HT1080 (cell line): ENCODE measurements at places on chromosomes 1 and 21.

DNA sequence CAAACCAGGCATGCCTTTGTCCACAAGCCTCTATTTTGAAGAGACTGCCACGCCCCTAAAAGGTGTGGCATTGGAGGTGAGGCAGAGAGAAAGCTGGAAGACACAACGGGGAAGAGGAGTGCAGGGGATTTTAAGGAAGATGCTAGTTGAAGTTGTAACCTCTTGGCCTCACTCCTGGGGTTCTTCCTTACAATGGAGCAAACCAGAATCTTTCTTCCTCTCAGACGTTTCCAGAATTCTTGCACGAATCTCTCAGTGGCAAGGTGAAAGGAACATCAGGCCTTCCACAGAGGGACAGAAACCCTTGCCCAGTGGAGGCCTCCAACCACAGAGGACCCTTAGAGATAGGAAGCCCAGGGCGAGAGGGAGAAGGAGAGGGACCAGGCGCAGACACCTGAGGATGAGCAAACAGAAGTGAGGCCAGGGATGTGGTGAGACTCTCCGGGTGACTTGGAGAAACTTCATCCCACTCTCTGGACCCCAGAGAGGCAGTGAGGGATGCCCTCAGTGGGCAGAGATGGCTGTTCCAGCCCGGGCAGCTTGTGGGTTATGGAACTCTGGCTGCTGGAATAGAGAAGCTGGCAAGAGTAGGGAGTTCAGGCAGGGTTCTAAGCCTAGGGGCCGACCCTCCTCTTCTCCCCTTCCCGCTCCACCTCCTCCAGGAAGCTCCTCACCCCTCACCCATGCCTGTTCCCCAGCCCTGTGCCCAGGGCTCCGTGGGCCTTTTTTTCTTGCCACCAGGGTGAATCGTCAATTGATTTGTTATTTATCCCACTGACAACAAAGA, 136.8 kb upstream of the RUNX3 start:
- DNase-seq = no peak

DNA sequence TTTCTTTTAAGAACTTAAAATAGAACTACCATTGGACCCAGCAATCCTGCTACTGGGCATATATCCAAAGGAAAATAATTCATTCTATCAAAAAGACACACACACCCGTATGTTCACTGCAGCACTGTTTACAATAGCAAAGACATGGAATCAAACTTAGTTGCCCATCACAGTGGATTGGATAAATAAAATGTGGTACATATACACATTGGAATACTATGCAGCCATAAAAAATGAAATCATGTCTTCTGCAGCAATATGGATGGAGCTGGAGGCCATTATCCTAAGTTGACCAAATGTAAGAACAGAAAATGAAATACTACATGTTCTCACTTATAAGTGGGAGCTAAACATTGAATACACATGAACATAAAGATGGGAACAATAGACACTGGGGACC, 585.3 kb upstream of the USP24 start:
- DNase-seq = no peak

GRCh38 chr1:167541610-167542009, 12.0 kb downstream of the CREG1 start:
- DNase-seq = no peak

DNA sequence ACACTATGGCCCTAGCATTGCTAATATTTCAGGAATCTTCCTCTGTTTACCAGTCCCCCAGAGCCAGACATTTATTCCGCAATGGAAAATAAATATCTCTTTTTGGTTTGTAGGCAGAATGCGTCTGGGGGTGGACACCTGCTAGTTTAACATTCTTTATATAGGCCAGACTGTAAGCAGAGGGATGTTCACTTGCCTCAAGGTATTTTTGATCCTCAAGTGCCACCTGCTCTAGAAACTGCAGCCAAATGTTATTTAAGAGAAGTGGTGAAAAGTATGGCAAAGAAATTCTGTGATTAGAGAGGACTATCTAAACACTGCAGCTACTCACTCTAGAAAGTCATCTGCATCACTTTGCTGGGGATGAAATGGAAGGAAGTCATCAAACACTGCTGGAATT, 164.7 kb downstream of the NEGR1 start:
- no peak for DNase-seq

DNA sequence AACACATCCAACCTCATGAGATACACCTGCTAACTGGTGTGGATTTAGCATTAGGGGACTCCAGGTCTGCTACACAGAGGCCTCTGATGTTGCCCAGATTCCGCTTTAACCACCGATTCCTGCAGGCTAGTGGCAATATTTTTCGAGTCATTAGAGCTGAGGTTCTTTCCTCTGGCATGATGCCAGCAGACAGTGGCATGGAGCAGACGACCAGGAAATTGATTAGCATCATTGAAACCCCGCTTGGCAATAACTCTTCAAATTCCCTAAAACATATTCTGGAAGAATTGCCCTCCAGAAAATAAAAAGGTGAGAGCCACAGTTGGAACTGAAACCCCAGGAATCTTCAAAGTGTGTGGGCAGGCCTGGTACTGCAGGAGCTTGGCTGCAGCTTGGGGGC, 28.4 kb upstream of the ETV3 start:
- no peak for DNase-seq

- DNase-seq = peak; percentile 73
Measured at GRCh38 chr1:154324669-154325582, at the start of gene ATP8B2. Gene ATP8B2, plus strand, starts transcription at chr1:154325525. Its CDS starts 2,617 bp downstream, at chr1:154328142.

DNA sequence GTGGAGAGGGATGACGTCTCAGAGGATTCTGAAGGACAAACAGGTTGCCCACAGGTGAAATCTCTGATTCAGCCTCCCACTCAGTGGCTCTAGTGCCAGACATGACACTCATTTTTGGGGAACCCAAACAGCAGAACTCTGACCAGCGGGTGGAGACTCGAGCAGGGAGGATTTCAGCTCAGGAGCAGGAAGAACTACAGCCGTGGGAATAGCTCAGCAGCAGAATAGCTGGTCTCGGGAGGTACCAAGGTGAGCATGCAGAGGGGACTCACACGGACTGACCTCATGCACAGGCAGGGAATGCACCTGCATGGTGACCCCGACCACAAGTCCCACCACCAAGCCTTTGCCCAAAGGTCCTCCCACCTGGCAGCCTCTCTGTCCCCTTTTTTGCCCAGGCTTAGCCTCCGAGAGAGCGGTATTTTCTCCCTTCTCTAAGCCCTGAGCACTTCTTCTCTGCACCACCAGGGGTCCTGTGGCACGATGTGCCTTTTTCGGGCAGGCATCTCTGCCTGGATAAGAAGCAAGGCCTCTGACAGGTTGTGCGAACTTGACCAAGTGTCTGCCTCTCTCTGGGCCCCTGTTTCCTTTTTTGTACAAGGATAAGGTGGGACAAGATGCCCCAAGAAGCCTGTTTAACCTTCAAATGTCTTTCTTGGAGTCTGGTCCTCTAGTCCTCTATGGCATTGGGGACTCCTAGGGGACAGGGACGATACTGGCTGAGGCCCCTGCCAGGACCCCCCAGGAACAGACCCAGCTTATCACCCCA, 8.8 kb upstream of the FGR start:
- no peak for DNase-seq

DNA sequence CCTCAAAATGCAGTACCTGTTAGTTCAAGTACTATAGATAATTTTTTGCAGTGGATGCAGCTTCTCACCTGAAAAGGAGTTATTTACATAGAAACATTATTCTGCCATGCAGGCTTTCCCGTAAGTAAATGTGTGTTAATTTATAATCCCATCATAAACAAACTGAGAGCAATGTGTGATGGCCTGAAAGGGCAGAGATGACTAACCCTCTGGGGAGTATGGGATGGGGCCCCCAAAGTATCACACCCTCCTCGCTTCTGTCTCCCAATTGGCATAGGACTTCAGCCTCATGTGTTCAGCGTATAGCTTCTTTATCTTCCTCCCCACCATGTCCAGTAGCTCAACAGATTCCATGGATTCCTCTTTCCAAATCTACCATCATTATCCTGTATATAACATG, 7.6 kb downstream of the HMGCL start:
- no peak for DNase-seq

- no peak for DNase-seq
Measured at GRCh38 chr1:92730476-92730875, 54.4 kb downstream of the EVI5 start.

DNA sequence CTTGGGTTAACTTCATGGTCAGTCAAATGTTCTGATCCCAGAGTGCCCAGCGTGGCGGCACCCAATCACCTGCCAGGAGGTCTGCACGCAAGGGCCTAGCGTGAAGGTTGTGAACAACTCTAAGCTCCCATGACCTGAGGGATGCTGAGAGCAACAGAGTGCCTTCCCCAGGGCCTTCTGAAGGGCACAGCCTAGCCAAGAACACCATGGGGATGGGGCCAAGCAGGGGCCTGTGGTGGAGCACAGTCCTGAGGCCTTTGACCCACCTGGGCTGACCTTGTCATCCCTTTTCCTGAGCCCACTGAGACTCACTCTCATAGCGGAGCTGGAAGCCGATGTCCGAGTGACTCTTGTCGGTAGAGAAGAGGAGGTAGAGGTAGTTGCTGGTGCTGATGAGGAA, 138.8 kb upstream of the HMGB4 start:
- DNase-seq = no peak

- DNase-seq = peak; percentile 99
Measured at GRCh38 chr1:58584082-58584895, 7.2 kb upstream of the TACSTD2 start.

- DNase-seq = no peak
Measured at GRCh38 chr1:98422816-98423215, 238.7 kb upstream of the SNX7 start.

GRCh38 chr21:35528116-35529042, 479.3 kb upstream of the RUNX1 start:
- no peak for DNase-seq

DNA sequence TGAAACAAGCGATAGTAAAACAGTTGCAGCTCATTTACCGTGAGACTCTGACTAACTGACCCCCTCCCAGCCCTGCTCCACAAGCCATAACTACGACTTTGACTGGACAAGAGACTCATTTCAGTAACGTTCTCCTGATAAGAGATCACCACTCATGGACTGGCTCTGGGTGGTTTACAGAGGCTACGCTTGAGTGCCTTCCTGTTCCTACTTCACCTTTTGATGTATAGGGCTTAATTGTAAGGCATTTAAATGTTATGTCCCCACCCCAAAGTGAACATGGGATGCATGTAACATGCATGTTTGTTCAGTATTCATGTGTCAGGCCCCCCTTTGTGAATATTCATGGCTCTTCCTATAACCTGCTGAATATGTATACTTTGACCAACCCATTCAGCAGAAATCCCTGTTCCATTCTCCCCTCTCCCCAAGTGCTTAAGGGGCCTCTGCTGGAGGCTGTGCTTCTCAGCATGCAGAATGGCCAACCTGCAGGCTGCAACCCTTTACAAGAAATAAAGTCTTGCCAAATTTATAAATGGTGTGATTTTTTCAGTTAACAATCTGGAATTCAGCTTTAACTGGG, 50.7 kb upstream of the SPOCD1 start:
- DNase-seq = no peak

GRCh38 chr1:109882288-109883245, 28.1 kb upstream of the CSF1 start:
- no peak for DNase-seq

DNA sequence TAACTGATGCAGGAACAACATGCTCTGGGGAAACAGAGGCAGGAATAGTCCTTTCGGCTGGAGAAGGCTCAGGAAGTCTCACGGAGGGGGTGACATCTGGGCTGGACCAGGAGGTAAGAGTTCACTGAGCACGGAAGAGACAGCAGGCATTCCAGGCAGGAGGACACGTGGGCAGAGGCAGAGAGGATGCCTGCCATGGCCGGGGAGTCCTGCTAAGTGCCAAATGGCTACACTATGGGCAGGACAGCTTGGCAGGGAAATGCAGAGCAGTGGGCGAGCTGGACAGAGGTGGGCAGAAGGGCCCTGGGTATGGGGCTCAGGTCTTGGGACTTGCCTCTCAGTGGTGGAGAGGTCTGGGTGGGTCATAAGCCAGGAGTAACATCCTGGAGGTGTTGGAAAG, 17.6 kb downstream of the ALDH4A1 start:
- no peak for DNase-seq
